DMS153 (cell line): ENCODE measurements at places on chromosomes 6 and 20.

DNA sequence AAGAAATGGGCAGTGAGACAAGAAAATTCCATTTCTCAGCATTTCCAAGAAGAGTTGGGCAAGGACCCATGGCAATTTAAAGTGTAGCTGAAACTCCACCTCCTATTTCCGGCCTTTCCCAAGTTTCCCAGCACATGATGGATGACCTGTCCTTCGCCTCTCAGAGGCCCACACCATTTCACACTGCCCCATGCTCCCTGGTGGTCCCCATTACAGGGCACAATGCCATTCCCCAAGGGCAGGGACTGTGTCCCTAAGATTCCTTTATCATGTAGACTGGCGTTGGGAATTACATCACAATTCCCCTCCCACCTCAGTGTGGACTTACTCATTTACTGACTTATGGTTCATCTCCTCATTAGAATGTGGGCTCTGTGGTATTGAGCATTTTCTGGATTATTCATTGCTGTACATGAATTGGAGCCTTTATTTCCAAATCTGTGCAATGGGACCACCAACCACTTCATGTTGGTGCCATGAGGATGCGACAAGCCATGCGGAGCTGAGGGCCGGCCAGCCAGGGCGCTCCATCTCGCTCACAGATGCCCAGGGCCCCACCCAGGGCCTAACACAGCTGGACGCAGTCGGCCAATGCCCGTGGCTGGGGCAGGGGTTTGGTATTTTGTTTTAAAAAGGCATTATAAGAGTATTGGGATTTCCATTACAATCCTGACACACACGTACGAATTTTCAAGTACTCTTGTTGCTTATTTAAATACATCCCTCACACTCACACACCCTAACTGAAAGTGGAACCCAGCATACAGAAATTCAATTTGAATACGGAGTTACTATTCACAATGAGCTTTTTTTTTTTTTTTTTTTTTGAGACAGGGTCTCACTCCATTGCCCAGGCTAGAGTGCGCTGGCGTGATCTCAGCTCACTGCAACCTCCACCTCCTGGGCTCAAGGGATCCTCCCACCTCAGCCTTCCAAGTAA lies 5.4 kb downstream of the ACSS1 start:
- DNase-seq: no peak

- DNase-seq: no peak
Observed at GRCh38 chr6:51129043-51129442, 310.4 kb downstream of the TFAP2B start.

- DNase-seq: no peak
Observed at GRCh38 chr6:147689398-147689797, 180.9 kb downstream of the SAMD5 start.

GRCh38 chr20:24102749-24103333 lies 114.3 kb upstream of the GGTLC1 start:
- no peak for DNase-seq

DNA sequence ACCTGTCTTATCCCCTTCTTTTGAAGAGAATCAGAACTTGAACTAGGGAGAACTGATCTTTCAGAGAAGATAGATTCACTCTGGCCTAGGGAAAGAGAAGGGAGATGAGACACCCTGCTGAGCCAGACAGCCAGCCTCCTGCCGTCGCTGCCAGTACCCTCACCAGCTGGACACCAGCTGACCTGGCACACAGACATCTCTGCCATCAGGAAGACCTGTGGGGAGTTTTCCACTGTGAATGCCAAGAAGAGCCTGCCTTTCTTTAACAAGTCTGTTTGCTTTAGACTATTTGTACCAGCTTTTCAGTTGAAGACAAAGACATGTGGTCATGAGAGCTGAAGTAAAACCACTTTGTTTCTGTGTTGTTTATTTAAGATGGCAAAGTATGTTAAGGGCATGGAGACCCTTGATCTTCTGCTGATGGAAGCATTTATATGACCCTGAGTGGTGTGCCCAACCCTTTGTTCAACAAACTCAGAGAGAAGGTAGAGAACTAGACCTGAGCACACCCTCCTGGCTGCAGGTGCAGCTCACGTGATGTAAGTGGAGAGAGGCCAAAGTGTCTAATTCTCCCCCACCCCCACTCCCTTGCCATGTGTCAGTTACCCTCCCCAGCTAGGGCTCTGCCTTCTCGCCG lies 82.3 kb upstream of the SLC24A3 start:
- peak; percentile 85 for DNase-seq

- no peak for DNase-seq
Observed at GRCh38 chr20:6925744-6926278, 158.3 kb downstream of the BMP2 start.

DNA sequence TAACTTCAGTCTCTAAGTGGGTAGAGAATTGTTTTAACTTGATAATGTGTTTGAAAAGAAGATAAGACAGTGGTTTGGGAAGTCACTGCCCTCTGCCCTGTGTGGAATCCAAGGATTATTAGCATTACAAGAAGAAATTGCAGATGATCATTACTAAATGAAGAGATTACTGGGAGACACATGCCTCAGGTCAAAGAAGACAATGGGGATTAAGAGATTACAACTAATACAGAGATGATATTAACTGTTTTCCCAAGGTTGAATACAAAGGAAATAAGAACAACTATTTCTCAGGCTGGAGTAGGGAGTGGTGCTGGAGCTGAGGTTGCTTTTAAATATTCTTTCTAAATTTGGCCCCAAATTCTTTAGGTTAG lies 166.0 kb downstream of the TRMT11 start:
- no peak for DNase-seq

GRCh38 chr20:16930656-16931055 lies 182.5 kb downstream of the OTOR start:
- no peak for DNase-seq

- DNase-seq: no peak
Observed at GRCh38 chr6:133376743-133377142, 135.6 kb downstream of the EYA4 start.

GRCh38 chr20:24441661-24442060 lies 27.8 kb upstream of the SYNDIG1 start:
- DNase-seq: no peak

DNA sequence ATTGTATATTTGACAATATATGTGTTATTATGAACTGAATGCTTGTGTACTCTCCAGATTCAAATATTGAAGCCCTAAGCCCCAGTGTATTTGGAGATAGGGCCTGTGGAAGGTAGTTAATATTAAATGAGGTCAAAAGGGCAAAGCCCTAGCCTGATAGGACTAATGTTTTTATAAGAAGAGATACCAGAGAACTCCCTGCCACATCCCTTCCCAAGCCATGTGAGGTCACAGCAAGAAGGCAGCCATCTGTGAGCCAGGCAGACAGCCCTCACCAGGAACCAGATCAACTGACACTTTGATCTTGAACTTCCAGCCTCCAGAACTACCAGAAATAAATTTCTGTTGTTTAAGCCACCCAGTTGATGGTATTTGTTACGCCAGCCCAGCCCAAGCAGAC lies 36.4 kb upstream of the FBXL4 start:
- DNase-seq: no peak

- DNase-seq: no peak
Observed at GRCh38 chr20:60220706-60221105, 262.5 kb downstream of the CDH26 start.

GRCh38 chr6:111939902-111940301 lies 66.7 kb upstream of the FYN start:
- DNase-seq: no peak

GRCh38 chr20:34971561-34972235 lies 16.0 kb downstream of the MYH7B start:
- DNase-seq: no peak

- DNase-seq: no peak
Observed at GRCh38 chr20:35883336-35883777, 70.9 kb downstream of the SCAND1 start.

DNA sequence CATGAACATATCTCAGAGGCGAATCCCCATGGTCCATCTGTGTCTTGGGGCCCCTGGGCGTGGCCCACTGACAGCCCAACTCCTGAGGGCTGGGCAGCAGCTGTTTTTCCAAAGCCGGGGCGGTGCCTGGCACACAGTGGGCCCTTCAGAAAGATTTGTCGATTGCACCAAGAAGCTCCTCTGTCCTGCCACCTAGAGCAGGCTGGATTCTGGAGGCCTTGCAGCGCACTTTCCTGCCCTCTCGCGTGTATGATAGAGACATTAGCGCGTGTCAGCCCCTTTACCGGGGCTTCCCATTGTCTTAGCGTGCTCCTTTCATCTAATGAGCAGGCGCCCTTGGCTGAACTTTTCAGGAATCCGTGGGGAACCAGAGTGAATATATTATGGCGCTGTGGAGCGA lies 45.4 kb downstream of the CDH4 start:
- no peak for DNase-seq

- DNase-seq: no peak
Observed at GRCh38 chr6:3449750-3450305, 7.0 kb downstream of the SLC22A23 start.

- no peak for DNase-seq
Observed at GRCh38 chr20:61757678-61758563, 307.8 kb downstream of the TAF4 start.

- no peak for DNase-seq
Observed at GRCh38 chr20:25389401-25389857, 1.2 kb downstream of the ABHD12 start.

- peak; percentile 26 for DNase-seq
Observed at GRCh38 chr20:43903953-43904826, 10.5 kb upstream of the TOX2 start.

DNA sequence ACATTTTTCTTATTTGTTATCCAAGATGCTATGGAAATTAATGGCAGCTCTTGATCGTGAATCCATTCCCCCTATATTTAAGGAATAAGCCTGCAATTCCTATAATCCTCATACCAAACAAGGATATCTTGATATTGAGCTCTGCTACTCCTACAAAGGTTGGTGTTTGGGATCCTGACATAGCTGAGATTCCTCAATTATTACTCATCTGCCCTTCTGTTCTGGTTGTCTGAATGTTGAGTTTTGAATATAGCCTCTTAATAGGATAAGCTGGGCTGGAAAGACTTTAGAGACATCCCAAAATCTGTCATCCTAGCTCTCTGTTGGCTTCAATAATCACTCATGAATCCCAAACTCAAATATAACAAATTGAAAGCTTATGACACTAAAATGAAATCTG lies 49.9 kb downstream of the CLIC5 start:
- DNase-seq: no peak

DNA sequence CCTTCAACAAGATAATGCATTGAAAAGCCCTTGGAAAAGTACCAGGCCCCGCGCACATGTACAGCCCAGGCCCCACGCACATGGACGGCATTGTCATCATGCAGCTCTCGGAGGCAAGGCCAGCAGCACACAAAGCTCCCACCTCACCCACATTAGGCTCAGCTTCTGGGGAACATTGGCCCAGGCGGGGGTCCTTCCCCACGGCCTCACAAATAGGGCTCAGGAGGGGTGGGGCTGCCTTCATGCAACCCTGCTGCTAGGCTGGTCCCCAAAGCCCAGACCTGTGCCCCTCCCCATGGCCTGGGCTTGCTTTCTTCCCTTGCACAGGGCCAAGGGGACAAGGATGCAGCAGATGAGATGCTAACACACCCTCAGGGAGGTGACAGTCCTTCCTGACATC lies 26.7 kb downstream of the NPEPL1 start:
- DNase-seq: no peak

DNA sequence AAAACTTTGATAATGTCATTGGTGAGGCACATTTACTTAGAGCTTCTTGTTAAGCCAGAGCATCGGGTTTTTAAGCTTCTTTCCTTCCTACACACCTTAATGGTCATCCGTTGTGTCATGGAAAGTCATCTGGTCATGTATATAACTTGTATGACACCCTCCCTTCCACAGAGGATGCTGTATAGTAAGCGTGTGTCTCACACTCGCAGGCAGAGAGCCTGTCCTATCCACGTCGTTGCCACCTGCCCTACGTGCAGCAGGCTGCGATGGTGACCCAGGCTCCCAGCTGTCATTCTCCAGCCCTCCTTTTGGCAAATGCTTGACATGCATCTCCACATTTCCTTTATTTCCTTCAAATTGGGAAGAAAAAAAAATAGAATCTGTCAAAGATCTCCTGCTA lies 85.6 kb downstream of the MYB start:
- peak; percentile 83 for DNase-seq

DNA sequence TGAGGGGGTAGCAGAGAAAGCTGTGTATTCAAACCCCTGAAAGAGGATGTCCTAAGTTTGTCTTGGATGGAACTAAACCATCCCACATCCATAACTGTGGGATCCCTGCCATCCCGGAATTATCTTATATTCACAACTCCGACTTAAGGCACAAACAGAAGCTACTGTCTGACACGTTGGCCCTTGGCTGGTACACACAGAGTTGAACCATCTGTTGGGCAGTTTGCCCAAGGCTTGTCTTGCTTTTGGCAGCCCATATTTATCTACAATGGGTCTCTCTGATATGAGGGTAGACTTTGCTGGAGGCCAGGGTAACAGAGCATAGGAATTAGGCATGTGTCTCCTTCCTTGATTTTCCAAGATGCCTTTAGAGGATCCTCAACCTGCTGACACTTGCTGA lies 116.6 kb upstream of the PROKR2 start:
- DNase-seq: no peak

GRCh38 chr6:129638055-129638684 lies 71.8 kb downstream of the ARHGAP18 start:
- peak; percentile 30 for DNase-seq

DNA sequence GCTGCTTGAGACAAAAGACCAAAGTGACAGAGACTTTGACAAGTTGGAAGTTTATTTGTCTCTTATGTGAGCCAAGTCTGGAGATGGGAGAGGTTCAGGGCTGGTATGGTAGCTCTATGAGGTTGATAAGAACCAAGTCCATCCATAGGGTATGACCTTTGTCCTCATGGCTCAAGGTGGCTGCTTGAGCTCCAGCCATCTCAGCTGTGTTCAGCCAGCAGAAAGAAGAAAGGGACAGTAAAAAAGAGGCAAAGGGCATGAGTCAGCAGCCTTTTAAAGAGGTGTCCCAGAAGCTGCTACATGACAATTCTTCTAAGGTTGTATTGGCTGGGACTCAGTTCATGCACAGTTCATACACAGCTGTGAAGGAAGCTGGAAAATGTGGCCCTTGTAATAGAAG lies 49.0 kb downstream of the CD40 start:
- DNase-seq: no peak

- DNase-seq: no peak
Observed at GRCh38 chr6:165660857-165661663, 2.0 kb downstream of the PDE10A start.

DNA sequence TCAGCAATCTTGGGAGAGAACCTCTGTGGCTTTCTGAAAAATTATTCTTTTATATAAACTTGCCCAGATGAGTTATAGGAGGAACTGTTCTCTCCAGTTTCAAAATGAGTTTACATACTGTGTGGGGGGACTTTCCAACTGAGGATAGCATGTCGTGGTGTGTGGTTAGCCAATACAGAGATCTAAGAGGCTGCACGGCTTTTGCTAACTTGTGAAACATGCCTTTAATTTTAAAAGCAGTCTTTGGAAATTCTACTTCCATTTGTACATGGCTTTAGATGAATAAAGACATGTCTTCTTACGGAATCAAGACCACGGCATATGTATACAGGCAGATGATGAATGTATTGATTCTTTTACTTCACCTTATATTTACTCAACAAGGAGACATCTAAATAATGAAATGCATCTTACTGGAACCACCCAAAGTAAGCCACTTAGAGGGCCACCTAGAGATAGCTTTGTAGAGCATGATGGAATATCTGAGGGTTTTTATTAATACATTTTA lies 39.8 kb downstream of the HIVEP1 start:
- no peak for DNase-seq

GRCh38 chr6:170136541-170137175 lies 154.2 kb downstream of the DLL1 start:
- DNase-seq: no peak

GRCh38 chr6:141269684-141270083 lies 863.0 kb upstream of the GJE1 start:
- no peak for DNase-seq

- no peak for DNase-seq
Observed at GRCh38 chr6:122360809-122361208, 38.6 kb upstream of the HSF2 start.

GRCh38 chr6:111874025-111874415 lies 768 bp upstream of the FYN start:
- no peak for DNase-seq
